Upper lobe of right lung (tissue), 1 donor: ENCODE measurements at places on chromosomes 4 and X.

DNA sequence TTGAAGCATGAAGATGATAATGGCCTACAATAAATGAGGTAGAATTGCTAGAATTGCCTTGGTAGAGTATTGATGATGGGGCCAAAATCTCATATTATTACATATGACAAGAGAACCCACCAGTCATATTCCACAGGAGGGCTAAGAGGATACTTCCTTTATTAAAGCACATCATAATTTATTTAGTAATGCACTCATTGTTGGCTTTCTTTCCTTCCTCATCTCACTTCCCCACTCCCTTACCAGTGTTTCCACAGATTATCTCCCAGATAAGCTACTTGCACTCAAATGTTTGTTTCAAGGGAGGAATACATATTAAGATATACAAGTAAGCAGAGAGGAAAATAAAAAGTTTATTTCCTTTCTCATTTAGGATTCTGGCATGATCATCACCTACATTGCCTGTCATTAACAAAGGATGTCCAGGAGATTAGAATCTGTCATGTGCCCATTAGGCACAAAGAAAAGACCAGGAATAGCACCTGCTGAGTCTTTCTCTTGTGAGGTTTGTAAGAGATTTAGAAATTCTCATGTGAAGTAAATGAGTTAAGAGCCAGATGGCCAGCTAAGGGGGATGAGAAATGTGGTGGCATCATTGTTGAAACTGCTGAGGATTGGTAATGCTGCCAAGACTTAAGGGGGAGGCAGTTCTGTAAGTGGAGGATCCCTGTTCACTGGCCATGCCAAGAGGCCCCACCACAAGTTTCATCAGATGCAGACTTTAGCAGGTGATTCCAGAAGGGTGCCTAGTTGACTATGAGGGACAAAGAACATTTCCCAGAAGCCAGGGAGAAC, 52.4 kb upstream of the PRDM8 start:
- DNase-seq = no peak

DNA sequence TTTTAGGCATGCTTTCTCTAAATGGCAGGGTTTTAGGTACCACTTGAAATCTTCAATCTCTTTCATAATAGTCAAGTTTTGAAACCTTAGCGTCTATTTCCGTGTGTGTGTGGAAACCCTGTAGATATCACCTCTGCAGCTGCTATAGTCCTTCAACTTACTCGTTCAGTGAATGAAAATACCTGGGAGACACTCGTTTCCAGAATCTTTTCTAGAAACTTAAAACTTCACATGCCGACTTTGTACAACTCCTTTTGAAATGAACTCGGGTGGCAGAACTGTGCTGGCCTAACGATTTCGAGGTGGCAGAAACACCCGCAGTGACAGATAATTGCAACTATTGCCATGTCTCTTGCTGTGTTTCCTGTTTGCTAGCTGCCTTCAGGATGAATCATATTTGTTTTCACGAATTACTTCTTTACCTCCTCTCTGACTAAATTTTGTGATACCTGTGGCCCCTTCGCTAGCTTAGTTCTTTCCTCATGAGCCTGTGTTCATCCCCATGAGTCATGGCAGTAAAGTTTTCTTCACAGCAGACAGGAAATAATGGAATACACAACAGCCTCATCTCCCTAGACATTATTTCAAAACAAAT, 104.7 kb upstream of the SMIM10 start:
- DNase-seq = no peak

DNA sequence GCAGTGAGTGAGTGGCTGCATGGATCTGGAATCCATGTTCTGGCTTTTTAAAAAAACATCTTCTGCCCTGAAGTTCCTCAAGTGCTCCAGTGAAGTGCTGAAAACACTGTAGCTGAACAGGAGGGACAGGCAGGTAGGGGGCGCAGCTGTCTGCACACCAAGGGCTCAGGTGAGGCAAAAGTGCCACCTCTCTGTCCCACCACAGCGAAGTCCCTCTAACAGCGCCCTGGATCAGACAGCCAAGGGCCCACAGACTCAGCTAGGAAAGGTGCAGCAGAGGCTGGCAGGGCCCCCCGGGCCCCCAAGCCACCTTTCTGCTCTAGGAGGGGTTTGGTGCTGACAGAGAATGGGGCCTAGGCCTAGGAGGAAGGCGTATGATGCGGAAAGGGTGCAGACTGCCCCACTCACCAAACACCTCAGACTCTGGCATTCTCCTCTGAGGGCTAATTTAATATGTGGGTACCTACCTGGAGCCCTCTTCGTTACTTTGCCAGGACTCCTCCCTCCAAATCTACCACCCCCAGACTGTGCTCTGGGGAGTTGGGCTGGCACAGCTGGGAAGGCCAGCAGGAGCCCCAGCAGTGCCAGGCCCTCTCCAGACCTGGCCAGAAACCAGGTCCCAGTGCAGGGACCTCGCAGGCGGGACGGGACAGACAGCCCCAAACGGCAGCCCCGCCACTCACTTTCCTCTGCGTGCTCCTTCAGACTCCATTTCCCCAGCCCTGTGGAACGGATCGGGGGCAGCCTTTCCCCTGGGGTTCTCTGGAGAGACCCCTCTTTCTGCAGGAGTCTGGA, 73.7 kb downstream of the ENPP6 start:
- DNase-seq = no peak

DNA sequence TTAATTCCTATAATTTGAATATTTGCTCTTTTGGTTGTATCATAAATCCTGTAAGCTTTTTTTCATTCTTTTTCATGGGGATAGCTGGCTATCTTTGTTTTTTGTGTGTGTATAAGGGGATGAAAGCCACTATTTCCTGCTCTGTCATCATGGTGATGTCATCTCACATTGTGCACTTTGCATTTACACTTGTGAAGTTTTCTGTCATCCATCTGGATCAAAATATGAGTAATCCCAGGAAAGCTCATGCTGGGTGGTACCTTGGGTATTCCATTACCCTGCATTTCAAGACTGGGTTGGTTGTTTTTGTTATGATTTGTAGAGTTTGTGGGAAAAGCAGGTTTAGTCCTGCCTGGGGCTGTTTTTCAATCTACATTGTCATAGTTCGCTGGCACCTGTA, 367.3 kb downstream of the CHIC1 start:
- DNase-seq = no peak

GRCh38 chr4:8552024-8552423, 28.2 kb upstream of the GPR78 start:
- DNase-seq = peak; percentile 27

- no peak for DNase-seq
Measured at GRCh38 chrX:21873063-21873775, 17.4 kb downstream of the YY2 start.

DNA sequence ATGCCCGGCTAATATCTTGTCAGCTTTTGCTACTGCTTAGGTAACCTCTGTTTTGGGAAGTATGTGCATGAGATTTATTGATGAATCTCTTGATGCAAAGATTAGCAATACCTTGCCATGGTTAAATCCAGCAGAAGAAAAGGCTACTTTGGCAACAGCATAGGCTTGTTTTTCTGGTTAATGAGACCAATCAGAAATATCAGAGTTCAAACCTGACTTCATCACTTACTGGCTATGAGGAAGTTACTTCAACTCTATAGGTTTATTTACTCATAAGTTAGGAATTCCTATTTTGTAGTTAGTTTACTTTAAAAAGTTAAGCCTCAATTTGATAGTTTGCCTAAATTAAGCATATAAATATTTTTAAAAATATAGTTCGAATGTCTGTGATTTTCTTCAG, 93.1 kb downstream of the PDLIM5 start:
- no peak for DNase-seq

GRCh38 chr4:123674762-123675465, 278.3 kb downstream of the SPRY1 start:
- no peak for DNase-seq

GRCh38 chr4:20809812-20810211, 109.6 kb downstream of the PACRGL start:
- peak; percentile 73 for DNase-seq

- DNase-seq = peak; percentile 97
Measured at GRCh38 chr4:1683736-1684505, at the start of gene FAM53A. Gene FAM53A (minus strand): TSS chr4:1684313. CDS start chr4:1668741, 15,572 bp downstream.

GRCh38 chr4:125762537-125762936, 447.8 kb downstream of the FAT4 start:
- no peak for DNase-seq

GRCh38 chr4:6119507-6120020, 80.8 kb downstream of the JAKMIP1 start:
- no peak for DNase-seq

GRCh38 chr4:154348657-154349056, 142.9 kb downstream of the DCHS2 start:
- DNase-seq = no peak

DNA sequence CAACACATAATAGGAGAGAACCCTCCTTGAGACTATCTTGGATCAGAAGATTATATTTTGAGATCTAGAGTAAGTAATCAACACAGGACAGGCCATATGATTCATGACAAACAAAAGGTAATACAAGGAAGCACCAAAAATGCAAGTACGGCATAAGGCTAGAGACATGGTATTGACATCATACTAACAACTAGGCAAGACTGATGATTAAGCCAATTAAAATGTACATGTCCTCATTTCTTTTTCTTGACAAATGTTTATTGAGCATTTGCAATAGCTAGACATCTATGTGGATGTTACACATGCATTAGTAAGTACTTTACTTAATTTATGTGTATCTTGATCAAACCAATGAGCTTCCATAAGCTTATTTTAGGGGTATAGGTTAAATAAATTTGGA, 695.7 kb upstream of the GALNTL6 start:
- DNase-seq = no peak

DNA sequence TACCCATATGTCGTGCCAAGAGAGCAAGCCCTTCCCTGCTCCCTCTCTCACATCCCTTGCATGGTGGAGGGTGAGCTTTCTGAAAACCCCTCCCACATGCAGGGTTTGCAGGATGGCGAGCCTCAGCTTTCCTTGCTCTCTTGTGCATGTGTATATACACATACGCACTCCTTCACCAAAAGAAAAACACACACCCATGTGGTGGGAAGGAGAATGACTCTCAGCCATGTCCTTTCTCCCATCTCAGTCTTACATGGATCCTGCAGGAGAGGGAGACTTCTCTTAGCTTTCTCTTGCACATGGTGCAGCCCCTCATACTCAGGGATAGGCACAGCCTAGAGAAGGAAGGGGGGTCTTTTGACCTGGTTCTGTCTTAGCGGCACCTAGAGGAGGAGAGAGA, 81.1 kb downstream of the CLCN5 start:
- no peak for DNase-seq

DNA sequence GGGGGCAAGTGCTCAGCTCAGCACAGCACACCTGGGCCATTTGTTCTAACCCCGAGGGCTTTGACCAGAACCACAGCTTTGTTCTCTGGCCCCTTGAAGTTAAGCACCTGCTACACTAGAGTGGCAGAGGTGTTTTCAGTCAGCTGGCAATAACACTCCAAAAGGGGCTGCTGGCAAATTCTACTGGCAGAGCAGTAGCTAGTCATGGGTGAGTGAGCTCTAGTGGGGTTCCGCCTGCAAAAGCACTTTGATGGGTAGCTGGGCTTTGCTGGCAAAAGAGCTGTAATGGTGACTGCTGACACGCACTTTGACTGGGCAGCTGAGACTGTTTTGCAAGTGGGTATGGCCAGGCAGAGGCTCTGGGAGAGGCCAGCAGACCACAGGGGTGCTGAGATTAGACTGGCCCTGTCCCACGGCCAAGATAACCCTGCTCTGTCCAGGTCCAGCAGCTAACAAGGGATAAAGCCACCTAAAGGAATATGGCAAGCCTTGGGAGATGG, 65.2 kb upstream of the TENT5D start:
- DNase-seq = no peak

DNA sequence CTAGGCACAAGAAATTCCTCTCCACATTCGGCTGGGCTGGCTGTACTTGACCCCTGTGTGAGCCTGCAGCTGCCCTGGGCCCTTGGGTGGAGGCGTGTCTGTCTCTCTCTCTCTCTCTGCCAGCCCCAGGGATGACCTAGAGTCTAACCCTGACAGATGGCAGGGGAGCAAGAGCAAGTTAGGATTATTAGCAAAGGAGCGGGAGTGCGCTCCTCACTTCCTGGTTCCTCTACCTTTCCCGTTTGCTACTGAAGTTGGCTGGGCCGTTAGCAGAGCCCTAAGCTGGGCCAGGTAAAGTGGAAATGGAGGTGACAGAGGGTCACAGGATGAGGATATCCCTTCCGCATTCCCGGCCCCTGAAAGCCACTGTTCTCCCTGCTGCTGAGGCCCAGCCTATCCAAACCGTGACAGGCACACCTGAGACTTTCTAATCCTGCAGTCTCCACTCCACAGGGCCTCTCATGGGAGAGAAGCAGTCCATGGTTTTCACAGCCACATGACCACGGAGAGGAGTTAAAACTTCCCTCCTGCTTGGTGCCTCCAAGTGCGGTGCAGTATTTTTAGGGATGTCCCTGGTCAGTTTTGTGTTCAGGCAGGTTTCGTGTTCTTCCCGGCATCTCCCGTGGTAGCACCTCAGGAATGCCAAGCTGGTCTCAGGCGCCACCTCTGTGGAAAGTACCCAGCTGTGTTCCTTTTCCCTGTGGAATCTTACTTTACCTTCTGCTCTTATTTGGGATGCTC, 79.3 kb downstream of the CLDN22 start:
- DNase-seq = no peak

GRCh38 chr4:187020676-187021075, 297.0 kb upstream of the FAT1 start:
- no peak for DNase-seq

DNA sequence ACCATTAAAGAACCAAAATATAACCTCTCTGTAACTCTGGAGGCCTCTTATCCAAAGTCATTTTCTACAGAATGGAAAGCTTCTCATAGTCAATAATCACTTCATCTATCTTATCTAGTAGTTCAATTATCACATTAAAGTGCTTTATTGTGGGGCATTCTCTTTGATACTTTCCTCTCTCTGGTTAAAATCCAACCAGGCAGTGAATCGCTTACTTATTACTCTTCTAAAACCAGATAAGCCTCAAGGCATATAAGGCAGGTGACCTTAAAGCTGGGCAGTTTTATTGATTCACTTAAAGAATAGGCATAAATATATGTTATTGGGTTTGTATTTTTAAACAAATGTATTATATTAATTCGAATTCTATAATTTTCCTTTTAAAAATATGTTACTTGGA, 2162.1 kb upstream of the TENM3 start:
- no peak for DNase-seq

GRCh38 chrX:41664375-41664901, 24.3 kb upstream of the GPR34 start:
- DNase-seq = no peak

- peak; percentile 80 for DNase-seq
Measured at GRCh38 chrX:73562984-73563737, at the start of gene CHIC1. Gene CHIC1 (plus strand): TSS chrX:73563197. CDS start chrX:73563285, 88 bp downstream.

- DNase-seq = no peak
Measured at GRCh38 chrX:57906790-57907189, 3.5 kb downstream of the ZXDA start.

- no peak for DNase-seq
Measured at GRCh38 chr4:89196745-89197144, 85.4 kb downstream of the TIGD2 start.

DNA sequence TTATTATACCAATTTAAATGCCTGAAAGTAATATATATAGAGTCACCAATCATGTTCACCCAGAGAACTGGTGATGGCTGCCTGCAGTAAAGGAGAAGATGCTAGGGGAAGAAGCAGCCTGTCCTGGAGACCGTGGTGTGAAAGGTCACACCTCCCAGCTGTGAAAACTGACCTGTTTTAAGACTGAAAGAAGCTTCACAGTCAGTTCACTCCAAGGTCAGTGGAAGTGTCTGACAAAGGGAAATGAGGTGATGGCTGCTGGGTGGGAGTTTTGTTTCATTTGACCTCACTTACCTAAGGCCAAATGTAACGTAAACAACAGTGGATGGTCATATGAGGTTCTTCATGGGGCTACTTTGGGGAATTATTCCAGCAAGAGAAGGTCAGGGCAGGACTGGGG, 352.1 kb upstream of the GATB start:
- DNase-seq = no peak
